Renal cortex interstitium (tissue), 15 donors: ENCODE measurements at places on chromosomes 6 and 20. TPM values are rescaled to one million over a fixed set of nuclear protein-coding genes. Genes with fewer than 3 reads are reported as not detected.

ZMYND8 gene
- polyA plus RNA-seq = 44.2 TPM

NFKBIL1 gene
- polyA plus RNA-seq = 27.7 TPM

DLK2 gene
- 0.73 TPM for polyA plus RNA-seq

FOXC1 gene
- polyA plus RNA-seq = 83.4 TPM

SLC24A3 gene
- polyA plus RNA-seq = 3.5 TPM

MYMX gene
- polyA plus RNA-seq = 0.24 TPM

CD83 gene
- 10.4 TPM for polyA plus RNA-seq

TNFRSF6B gene
- polyA plus RNA-seq = 2.0 TPM

CD40 gene
- polyA plus RNA-seq = 5.7 TPM

TFAP2A gene
- 31.7 TPM for polyA plus RNA-seq

GSTA3 gene
- polyA plus RNA-seq = 0.62 TPM

RSPO4 gene
- polyA plus RNA-seq = 1.9 TPM

FRS3 gene
- 6.6 TPM for polyA plus RNA-seq

DNA sequence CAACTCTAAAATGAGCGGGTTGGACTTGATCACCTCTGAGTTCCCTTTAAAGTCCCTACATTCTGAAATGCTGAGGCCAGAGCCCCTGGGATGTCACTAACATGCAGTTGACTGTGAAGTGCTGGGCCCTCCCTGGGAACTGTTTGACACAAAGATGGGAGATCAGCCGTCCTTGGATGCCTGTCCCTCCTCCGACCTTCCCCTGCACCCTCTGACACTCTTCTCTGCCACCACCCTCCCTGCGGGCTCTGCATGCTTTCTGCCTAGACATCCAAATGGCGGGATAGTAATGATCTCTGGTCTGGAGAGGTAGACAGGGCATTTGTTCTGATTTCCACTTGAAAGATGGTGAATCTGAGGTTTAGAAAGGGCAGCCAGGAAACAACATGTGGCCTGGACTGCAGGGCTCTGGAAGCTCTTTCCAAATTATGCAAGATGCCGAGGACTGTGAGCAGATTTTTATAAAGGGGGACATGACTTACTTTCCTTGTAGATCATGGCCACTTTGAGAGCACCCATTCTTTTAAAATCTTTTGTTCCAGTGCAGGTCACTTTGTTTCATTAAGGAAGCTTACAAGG lies 113.2 kb downstream of the ZDHHC14 start:
- no peak for DNase-seq

DNA sequence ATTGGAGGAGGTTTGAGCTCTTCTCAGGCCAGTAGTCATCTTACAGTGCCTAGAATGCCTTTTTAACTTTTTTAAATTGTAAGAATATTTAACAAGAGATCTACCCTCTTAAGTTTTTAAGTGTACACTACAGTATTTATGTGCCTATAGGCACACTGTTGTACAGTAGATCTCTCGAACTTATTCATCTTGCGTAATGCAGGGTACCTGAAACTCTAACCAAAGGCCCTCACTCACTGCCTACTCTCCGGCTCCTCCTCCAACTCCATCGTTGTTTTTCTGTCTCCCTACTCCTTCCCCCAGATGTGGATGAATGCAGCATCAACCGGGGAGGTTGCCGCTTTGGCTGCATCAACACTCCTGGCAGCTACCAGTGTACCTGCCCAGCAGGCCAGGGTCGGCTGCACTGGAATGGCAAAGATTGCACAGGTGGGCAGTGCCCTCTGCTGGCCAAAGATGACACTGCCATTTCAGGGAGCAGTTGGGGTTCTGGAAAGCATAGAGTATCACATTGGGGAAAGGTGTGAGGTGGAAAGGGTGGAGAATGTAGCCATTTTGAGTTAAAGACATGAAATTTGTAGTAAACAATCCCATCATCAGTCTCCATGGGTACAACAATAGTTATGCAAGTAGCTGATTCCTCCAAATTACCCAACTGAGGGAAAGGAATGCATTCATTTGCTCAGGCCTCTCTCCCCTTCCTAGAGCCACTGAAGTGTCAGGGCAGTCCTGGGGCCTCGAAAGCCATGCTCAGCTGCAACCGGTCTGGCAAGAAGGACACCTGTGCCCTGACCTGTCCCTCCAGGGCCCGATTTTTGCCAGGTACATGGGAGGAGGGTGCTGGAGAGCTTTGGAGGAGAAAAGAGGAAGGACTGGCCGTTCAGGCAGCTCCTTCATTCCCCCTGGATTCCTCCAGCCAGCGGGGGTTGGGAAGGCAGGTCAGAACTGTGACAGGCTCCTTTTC lies 18.4 kb upstream of the ZNF76 start:
- DNase-seq = peak; percentile 74

GRCh38 chr20:32512047-32512385 lies 73.1 kb downstream of the NOL4L start:
- DNase-seq = no peak

GRCh38 chr20:3239026-3239866 lies at the start of gene SLC4A11:
Gene SLC4A11, minus strand, starts transcription at chr20:3239190. Its CDS starts 53 bp downstream, at chr20:3239137.
- no peak for DNase-seq

- no peak for DNase-seq
Measured at GRCh38 chr6:157570104-157570503, 189.1 kb downstream of the ZDHHC14 start.

GRCh38 chr6:5724911-5725310 lies 281.8 kb downstream of the NRN1 start:
- DNase-seq = no peak

DNA sequence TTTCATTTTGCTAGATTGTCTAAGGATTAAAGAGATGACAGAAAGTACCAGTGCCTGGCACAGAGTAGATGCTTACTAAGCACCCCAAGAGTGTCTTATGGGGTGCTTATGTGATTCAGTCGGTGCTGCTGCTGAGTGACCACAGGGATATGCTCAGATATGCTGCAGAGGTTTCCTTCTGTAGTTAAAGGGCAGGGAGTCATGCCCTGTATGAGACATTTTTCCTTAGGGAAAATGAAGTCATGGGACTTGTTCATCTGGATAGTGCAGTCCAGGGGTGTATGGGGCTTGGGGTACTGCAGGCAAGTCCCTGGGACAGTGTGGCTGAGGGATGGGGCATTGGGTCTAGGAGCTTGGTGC lies 25.1 kb downstream of the TOX2 start:
- no peak for DNase-seq

GRCh38 chr6:8872589-8872988 lies 437.2 kb upstream of the SLC35B3 start:
- no peak for DNase-seq

DNA sequence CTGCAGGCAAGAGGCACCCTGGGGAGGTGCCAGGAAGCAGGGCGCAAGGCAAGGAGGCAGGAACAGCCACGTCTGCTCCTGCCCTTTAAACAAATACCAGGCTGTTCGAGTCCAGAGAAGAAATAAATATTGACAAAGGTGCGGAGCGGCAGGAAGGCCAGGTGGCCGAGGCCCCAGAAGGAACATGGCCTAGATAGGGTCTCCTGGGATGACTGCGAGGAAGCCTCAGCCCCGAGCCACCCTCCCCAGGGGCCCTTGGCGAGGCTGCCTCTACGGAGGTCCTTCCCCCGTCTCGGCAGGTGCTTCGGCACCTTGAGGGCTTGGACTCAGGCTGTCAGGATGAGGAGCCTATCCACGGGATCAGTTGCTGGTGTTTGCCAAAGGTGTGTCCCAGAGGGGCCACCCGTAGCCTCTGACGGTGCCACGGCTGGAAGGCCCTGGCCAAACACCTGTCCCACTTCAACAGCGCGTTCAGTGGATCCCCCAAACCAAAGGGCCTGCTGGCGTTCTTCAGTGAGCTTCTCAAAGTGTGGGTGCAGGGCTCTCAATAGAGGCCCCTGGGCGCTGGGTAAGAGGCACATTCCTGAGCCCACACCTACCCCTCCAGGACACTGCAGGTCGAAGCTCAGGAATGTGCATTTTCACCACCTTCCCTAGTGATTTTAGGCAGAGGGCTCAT lies 39.8 kb downstream of the SNX5 start:
- DNase-seq = no peak

DNA sequence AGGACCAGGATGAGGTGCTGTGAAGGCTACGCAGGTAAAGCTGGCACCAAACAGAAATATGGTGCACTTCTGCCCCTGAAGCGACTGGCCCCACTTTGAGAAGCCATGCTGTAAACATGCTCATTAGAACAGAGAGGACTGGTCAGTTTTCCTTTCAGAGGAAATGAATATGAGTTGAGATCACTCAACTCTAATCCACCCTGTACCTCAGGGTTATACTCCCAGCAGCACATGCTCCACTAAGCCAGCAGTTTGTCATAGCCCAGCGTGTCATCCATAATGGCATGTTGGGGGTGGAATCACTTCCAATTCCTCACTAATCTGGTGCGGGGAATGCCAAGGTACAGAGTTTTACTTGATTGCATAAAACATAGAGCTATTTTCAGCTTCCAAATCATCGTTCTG lies 98.1 kb downstream of the HIVEP2 start:
- no peak for DNase-seq

DNA sequence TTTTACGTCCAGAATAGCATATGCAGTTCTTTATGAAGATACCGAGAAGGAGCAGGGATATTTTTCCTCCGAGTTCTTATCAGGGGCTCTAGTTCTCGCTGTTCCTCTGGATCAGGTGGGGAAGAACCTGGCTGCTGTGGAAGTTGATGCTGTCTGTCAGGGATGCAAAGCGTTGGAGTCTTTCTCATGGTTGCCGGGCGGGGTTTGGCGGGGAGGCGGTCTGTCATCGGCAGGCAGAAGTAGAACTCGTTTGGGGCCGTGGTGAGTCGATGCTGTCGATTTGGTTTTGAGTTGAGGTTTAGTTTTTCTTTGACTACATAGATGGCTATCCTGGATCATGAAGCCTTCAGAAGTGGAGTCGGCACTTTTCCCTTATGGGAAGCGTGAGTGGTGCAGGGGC lies 691.2 kb downstream of the QKI start:
- DNase-seq = no peak

GRCh38 chr20:7935027-7935551 lies 5.2 kb downstream of the HAO1 start:
- DNase-seq = no peak

DNA sequence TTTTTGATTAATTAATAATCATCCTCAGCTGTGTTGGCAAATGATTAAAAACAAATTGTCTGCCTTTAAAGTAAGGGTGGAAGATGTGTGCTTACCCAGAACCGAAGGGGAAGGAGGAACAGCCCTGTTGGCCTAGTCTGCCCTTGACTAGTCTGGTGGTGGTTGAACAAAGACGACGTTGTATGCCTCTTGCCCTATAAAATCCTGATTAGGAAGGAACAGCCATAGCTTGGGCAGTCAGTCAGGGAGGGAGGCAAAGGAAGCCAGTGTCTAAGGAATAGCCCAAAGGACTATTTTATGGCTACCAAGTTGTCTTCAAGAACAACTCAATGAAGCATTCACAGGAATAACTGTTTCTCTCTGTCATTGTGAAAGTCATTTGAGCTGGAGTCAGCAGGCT lies 70.7 kb downstream of the PRDM1 start:
- no peak for DNase-seq

- DNase-seq = no peak
Measured at GRCh38 chr6:122751326-122751725, 28.2 kb upstream of the FABP7 start.

DNA sequence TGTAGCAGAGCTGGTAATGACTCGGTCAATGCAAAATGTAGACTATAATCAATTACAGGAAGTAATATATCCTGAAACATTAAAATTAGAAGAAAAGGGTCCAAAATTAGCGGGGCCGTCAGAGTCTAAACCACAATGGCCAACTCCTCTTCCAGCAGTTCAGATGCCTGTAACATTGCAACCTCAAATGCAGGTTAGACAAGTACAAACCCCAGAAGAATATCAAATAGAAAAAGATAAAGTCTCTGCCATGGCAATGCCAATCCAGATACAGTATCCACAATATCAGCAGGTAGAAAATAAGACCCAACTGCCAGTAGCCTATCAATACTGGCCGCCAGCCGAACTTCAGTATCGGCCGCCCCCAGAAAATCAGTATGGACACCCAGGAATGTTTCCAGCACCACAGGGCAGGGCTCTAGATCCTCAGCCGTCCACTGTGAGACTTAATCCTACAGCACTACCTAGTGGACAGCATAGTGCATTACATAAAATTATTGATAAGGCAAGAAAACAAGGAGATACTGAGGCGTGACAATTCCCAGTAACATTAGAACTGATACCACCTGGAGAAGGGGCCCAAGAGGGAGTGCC lies 158.4 kb downstream of the GPX5 start:
- DNase-seq = no peak

- DNase-seq = no peak
Measured at GRCh38 chr6:146943664-146944063, 260.6 kb upstream of the STXBP5 start.

GRCh38 chr6:170164271-170164900 lies 126.5 kb downstream of the DLL1 start:
- no peak for DNase-seq

- peak; percentile 34 for DNase-seq
Measured at GRCh38 chr6:152267967-152268845, 369.0 kb downstream of the SYNE1 start.

DNA sequence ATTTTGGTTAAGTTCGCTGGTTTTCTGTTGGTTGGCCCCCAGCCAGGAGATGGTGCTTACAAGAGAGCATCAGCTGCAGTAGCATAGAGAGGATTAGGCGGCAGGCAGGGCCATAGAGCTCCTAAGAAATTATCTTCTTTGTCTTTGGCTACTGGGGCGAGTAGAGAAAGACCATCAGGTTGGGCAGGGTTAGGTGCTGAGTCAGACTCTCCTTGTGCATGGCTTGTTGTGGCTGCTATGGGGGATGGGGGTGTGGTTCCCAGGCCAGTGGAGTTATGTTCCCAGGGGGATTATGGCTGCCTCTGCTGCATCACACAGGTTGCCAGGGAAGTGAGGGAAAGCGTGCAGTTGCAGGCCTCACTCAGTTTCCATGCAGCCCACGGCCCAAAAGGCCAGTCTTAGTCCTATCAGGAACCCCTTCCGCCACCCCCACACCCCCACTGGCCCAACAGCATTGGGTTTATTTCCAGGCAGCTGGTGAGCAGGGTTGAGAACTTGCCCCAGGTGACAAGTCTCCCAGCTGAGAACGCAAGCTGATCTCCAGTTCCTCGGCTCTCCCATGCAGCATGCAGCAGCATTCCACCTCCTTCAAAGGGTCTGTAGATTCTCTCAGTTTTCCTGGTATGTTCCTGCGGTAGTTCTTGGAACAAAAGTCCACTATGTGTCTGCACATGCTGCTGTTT lies 243.7 kb downstream of the UTRN start:
- DNase-seq = no peak

- DNase-seq = no peak
Measured at GRCh38 chr6:110934381-110934898, 24.1 kb upstream of the GTF3C6 start.

DNA sequence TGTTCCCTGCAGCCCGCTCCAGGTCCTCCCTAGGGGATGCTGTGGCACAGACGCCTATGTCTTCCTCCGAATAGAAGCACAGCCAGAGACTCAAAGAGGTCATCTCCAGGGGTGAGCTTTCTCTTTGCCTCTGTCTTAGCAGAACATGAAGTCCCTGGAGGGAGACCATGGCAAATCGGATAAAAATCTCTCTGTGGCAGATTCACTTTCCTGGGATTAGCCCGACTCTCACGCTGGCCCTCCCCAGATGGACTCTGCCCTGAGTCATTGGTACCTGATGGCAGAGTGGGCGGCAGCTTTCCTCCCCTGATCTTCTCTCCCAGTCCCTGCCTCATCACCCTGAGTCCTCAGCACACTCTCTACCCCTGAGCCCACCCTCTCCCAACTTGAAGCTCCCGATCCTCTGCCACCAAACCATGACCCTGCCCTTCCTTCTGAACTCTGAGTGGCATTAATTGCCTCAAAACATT lies 58.0 kb upstream of the CCDC167 start:
- DNase-seq = no peak

- no peak for DNase-seq
Measured at GRCh38 chr6:169170583-169170955, 83.1 kb downstream of the THBS2 start.

- DNase-seq = no peak
Measured at GRCh38 chr6:17226786-17227233, 54.4 kb upstream of the RBM24 start.
